ENCODE measurements at places on chromosomes 6 and 20.
A peak's percentile ranks its signal among the peaks of the same experiment; 100 is the strongest.

GRCh38 chr6:129475477-129476247 lies 234.3 kb downstream of the ARHGAP18 start:
- no peaks in the 10 kb centered on the region for H3K27me3 ChIP-seq
- H3K4me3 ChIP-seq: no peak overlapping the region
- DNase-seq: no peak
- no peaks in the 10 kb centered on the region for H3K4me1 ChIP-seq
- no peak overlapping the region for H3K27ac ChIP-seq
- no peaks in the 10 kb centered on the region for H3K36me3 ChIP-seq

DNA sequence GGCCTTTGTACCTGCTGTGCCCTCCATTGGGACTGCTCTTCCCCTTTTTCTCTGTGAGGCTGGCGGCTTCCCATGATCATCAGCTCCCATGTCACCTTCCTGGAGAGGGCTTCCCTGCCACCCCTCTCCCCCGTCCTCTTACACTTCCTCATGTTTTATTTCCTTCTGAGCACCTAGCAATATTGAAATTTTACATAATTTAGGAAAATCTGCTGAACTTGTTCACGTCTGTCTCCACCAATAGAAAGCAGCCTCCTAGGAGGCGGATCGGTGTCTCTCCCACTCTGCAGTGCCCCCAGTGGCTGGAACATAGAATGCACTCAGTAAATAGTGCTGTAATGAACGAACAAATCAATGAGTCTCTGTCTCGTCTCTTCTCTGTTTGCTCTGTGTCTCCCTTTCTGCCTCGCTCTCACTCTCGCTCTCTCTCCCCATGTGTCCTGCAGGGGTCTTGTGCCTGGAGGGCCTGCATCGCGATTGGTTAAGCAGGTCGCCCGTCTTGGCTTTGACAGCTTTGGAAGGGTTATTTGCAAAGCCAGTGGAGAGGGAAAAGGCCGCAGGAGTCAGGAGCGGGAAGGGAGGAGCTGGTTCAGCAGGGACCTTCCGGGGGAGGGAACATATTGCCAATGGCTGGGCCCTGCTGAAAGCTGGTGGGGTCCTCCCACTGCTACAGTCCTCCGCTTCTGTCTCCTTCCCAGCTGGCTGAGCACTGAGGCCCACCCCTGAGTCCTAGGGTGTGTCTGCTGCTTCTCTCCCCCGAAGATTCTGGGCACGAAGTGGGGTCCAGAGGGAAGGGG lies 12.1 kb upstream of the OCSTAMP start:
- H3K27me3 ChIP-seq: peaks cover 8% of the 10 kb centered on the region
- peaks cover 8% of the 10 kb centered on the region for H3K4me1 ChIP-seq
- DNase-seq: peak; percentile 26
- H3K36me3 ChIP-seq: no peaks in the 10 kb centered on the region
- no peak overlapping the region for H3K27ac ChIP-seq

- H3K27ac ChIP-seq: no peak overlapping the region
- H3K4me3 ChIP-seq: no peak overlapping the region
- no peaks in the 10 kb centered on the region for H3K36me3 ChIP-seq
- H3K27me3 ChIP-seq: no peaks in the 10 kb centered on the region
- DNase-seq: no peak
These were observed 374.6 kb upstream of the JARID2 start for GRCh38 chr6:14871221-14871620.

- H3K4me1 ChIP-seq: no peaks in the 10 kb centered on the region
- no peak overlapping the region for H3K4me3 ChIP-seq
- H3K36me3 ChIP-seq: no peaks in the 10 kb centered on the region
- no peak overlapping the region for H3K27ac ChIP-seq
- DNase-seq: no peak
- H3K27me3 ChIP-seq: no peaks in the 10 kb centered on the region
These were observed 9.1 kb downstream of the ADIG start for GRCh38 chr20:38589967-38590675.

- no peak overlapping the region for H3K27ac ChIP-seq
- DNase-seq: no peak
These were observed 115.3 kb downstream of the LCA5 start for GRCh38 chr6:79421707-79422484.

DNA sequence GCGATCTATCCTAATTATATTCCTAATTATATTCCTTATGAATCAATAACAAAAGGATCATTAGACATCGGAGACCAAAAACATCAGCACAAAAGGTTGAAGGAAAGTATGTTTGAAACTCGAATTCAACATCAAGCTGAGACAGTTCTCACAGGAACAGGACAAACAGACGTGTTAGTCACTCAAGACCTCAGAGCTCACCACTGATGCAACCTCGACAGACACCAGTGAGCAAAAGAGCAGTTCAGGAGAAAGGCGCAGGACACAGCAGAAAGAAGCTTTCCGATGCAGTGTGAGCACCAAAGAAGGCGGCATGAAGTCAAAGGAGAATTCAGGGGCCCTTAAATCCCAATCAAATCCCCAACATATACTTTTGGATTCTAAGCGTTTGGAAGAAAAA lies 6.3 kb upstream of the RAMACL start:
- no peak overlapping the region for H3K4me3 ChIP-seq
- no peaks in the 10 kb centered on the region for H3K27me3 ChIP-seq
- H3K36me3 ChIP-seq: no peaks in the 10 kb centered on the region
- H3K4me1 ChIP-seq: peaks cover 9% of the 10 kb centered on the region
- no peak for DNase-seq

GRCh38 chr6:6793388-6794250 lies 205.1 kb downstream of the LY86 start:
- no peak overlapping the region for H3K4me3 ChIP-seq
- H3K27me3 ChIP-seq: no peaks in the 10 kb centered on the region
- H3K36me3 ChIP-seq: no peaks in the 10 kb centered on the region
- H3K27ac ChIP-seq: no peak overlapping the region
- no peaks in the 10 kb centered on the region for H3K4me1 ChIP-seq

DNA sequence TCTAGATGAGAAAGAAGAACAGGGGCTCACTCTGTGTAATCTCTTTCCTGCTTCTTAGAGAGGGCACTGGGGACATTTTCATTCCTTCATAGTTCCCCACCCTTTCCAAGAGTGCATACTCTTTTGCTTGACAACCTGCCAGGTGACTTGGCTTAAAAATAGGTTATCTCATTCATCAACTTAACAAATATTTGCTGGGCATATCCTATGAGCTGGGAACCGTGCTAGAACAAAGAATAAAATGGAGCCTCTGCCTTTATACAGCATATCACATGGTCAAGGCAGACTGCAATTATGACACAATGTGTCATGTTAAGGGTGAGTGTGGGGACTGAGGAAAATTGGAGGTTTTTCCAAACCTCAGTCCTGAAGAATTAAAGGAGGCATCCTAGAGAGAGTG lies 209.8 kb upstream of the FOXA2 start:
- no peak for DNase-seq
- no peaks in the 10 kb centered on the region for H3K27me3 ChIP-seq
- no peaks in the 10 kb centered on the region for H3K4me1 ChIP-seq
- no peak overlapping the region for H3K4me3 ChIP-seq
- H3K27ac ChIP-seq: no peak overlapping the region

GRCh38 chr6:31837369-31838113 lies 10.0 kb downstream of the HSPA1B start:
- peaks cover 48% of the 10 kb centered on the region for H3K4me1 ChIP-seq
- peak overlapping the region; percentile 38 for H3K27ac ChIP-seq
- peak overlapping the region; percentile 94 for H3K4me3 ChIP-seq
- H3K36me3 ChIP-seq: peaks cover 54% of the 10 kb centered on the region
- no peak for DNase-seq

- peaks cover 5% of the 10 kb centered on the region for H3K36me3 ChIP-seq
- H3K27me3 ChIP-seq: no peaks in the 10 kb centered on the region
- H3K27ac ChIP-seq: no peak overlapping the region
- no peak overlapping the region for H3K4me3 ChIP-seq
- DNase-seq: no peak
- peaks cover 36% of the 10 kb centered on the region for H3K4me1 ChIP-seq
These were observed 25.6 kb downstream of the MMP24 start for GRCh38 chr20:35252037-35252461.

- no peaks in the 10 kb centered on the region for H3K4me1 ChIP-seq
- H3K27ac ChIP-seq: no peak overlapping the region
- peaks cover 16% of the 10 kb centered on the region for H3K27me3 ChIP-seq
- H3K4me3 ChIP-seq: no peak overlapping the region
- no peaks in the 10 kb centered on the region for H3K36me3 ChIP-seq
These were observed 21.9 kb downstream of the CD40 start for GRCh38 chr20:46139908-46140482.

- no peaks in the 10 kb centered on the region for H3K36me3 ChIP-seq
- DNase-seq: no peak
- H3K27ac ChIP-seq: no peak overlapping the region
- no peaks in the 10 kb centered on the region for H3K4me1 ChIP-seq
- no peak overlapping the region for H3K4me3 ChIP-seq
These were observed 85.3 kb upstream of the BHLHE23 start for GRCh38 chr20:63091901-63092659.

DNA sequence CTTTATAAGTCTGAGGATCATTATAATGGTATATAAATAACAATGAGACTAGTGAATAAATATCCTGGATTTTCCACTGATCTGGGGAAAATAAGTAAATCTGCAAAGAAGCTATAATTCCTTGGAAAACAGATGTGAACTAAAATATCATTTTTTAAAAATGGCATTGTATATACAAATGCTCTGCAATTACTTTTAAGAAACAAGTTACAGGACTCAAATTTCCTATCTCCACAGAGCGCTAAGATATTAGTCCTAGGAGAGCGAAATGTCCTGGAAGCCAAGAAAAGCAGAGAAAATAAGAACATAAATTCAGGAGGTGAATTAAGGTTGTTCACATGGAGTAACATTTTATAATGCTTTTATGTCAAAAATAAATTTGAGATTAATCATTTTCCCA lies 61.3 kb downstream of the PRKN start:
- no peak overlapping the region for H3K4me3 ChIP-seq
- H3K27me3 ChIP-seq: no peaks in the 10 kb centered on the region
- no peaks in the 10 kb centered on the region for H3K36me3 ChIP-seq
- H3K4me1 ChIP-seq: no peaks in the 10 kb centered on the region
- no peak overlapping the region for H3K27ac ChIP-seq

GRCh38 chr20:17663040-17663399 lies 19.0 kb downstream of the RRBP1 start:
- no peak overlapping the region for H3K27ac ChIP-seq
- H3K4me1 ChIP-seq: peaks cover 19% of the 10 kb centered on the region
- H3K4me3 ChIP-seq: no peak overlapping the region
- no peaks in the 10 kb centered on the region for H3K27me3 ChIP-seq
- peaks cover 10% of the 10 kb centered on the region for H3K36me3 ChIP-seq
- no peak for DNase-seq

- no peaks in the 10 kb centered on the region for H3K27me3 ChIP-seq
- no peak overlapping the region for H3K4me3 ChIP-seq
- no peaks in the 10 kb centered on the region for H3K36me3 ChIP-seq
- H3K27ac ChIP-seq: no peak overlapping the region
- no peak for DNase-seq
These were observed 580.7 kb upstream of the GJE1 start for GRCh38 chr6:141552031-141552430.

GRCh38 chr6:155455766-155456165 lies at the start of gene NOX3:
TSS of gene NOX3 (minus strand) at chr6:155455839. CDS start at chr6:155455800, 39 bp downstream.
- H3K36me3 ChIP-seq: no peaks in the 10 kb centered on the region
- no peak within 1 kb of the TSS for H3K27ac ChIP-seq
- DNase-seq: no peak

GRCh38 chr20:35004051-35004725 lies 48.5 kb downstream of the MYH7B start:
- H3K27me3 ChIP-seq: no peaks in the 10 kb centered on the region
- no peak overlapping the region for H3K4me3 ChIP-seq
- no peak for DNase-seq
- no peak overlapping the region for H3K27ac ChIP-seq
- H3K4me1 ChIP-seq: no peaks in the 10 kb centered on the region

DNA sequence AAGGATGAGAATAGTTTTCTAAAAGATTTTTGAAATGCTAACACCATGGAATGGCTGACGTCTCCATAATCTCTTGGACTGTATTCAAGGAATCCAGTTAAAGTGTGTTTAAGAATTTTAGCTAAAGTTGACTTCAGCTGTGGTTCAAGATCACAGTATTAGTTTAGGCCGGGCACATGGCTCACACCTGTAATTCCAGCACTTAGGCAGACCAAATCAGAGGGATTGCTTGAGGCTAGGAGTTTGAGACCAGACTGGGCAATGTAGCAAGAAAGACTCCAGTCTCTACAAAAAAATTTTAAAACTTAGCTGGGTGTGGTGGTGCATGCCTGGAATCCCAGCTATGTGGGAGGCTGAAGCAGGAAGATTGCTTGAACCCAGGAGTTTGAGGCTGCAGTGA lies 68.2 kb downstream of the RFPL4B start:
- H3K27me3 ChIP-seq: no peaks in the 10 kb centered on the region
- H3K36me3 ChIP-seq: no peaks in the 10 kb centered on the region
- no peak overlapping the region for H3K27ac ChIP-seq

DNA sequence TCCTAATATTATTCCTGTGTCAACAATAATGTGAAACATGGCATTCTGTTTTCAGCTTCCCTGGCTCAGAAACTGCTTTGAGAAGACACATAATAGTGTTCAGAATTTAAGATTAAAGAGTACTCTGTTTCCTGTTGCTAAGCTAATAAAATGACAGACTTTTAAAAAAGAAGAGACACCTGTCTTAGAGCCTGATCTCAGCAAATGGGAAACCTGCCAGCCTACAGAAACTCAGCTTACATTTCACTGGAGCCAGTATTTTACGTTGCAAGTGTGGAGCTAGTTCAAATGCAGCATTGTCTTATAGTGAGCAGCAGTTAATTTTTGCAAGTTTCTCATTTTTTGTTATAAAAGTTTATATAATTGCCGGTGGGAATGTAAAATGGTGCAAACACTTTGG lies 28.8 kb downstream of the KIZ start:
- H3K4me3 ChIP-seq: no peak overlapping the region
- H3K36me3 ChIP-seq: no peaks in the 10 kb centered on the region
- H3K4me1 ChIP-seq: no peaks in the 10 kb centered on the region
- DNase-seq: no peak
- no peaks in the 10 kb centered on the region for H3K27me3 ChIP-seq
- no peak overlapping the region for H3K27ac ChIP-seq

Data from CD4-positive, alpha-beta T cell (primary cell).